ENCODE measurements at places on chromosomes 6 and 20.

GRCh38 chr6:167397712-167398111 is 72.8 kb downstream of the TTLL2 start:
- no peak for DNase-seq

DNA sequence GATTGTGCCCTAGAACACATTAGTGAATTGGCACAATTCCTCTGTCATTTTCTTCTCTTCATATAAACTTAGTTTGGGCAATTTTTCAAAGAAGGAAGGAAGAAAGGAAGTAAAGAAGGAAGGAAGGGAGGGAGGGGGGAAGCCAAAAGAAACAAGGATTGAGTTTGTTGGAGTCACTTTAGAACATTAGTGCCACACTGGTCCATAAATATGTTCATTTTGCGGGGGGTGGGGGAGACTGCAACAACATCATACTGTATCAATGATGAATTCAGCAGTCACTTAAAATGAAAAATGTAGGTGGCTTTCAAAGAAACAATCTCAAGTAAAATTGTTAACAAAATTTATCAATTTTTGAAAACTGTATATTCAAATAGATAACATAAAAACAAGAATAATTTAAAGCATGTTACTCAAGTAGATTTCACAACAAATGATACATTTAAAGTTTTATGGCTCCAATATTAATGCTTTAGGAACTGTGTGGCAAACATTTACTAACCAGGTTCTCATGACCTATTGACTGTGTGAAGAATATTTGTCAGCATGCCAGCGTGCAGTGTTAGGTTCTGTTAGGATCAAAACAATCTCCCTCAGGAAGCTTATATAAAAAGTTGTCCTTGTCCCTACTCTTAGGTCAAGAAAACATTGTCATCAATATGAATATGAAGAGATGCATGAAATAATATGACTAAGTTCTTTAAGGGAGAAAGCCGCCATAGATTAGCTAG is 208.1 kb upstream of the AGPAT4 start:
- DNase-seq = no peak

GRCh38 chr20:61161726-61162390 is 90.2 kb upstream of the CDH4 start:
- DNase-seq = no peak

- no peak for DNase-seq
Measured at GRCh38 chr6:17178754-17179529, 77.1 kb downstream of the STMND1 start.

DNA sequence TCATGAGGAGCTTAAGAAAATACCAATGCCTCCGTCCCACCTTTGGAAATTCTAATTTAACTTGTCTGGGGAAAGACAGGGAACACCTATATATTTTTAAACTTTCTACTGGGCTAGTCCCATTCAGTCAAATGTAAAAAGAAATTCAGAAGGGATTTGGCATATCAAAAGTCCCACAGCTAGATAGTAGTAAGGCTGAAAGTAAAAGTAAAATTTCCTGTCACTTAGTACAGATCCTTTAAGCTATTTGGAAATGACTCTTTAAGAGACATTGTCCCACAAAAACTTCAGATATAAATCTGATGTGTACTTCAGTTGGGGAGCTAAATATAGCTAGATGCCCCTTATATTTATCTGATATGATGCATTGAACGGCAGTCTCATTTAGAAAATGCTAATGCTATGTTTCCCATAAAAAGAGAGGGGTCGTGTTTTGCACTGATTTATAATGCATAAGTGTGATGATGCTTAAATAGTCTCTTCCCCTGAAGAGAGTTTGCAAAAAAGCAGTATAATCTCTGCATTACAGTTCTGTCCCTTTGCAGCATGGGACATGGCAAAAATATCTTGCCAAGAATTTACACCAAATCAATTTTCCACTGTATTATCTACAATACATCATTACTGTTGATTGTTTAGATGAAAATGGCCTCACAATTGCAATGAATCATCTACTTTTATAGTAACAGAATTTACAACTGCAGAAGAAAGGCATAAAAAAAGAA is 860.8 kb upstream of the MAP3K7 start:
- DNase-seq = no peak

DNA sequence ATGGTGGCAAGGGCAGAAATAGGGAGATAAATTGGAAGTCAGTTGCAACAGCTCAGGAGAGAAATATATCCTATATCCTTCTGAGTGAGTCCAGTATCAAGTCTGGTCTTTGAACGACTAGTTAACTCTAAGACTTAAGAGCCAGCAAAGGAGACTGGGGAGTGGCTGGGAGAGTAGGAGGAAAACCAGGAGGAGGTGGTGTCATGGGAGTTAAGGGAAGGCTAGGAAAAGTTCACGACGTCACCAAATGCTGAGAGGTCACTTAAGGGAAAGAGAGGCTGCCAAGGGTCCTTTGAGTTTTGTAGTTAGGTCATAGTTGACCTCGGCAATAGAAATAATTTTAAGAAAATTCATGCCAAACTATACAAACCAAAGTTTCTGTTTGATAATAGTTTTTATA is 25.1 kb downstream of the ACOT13 start:
- DNase-seq = no peak

DNA sequence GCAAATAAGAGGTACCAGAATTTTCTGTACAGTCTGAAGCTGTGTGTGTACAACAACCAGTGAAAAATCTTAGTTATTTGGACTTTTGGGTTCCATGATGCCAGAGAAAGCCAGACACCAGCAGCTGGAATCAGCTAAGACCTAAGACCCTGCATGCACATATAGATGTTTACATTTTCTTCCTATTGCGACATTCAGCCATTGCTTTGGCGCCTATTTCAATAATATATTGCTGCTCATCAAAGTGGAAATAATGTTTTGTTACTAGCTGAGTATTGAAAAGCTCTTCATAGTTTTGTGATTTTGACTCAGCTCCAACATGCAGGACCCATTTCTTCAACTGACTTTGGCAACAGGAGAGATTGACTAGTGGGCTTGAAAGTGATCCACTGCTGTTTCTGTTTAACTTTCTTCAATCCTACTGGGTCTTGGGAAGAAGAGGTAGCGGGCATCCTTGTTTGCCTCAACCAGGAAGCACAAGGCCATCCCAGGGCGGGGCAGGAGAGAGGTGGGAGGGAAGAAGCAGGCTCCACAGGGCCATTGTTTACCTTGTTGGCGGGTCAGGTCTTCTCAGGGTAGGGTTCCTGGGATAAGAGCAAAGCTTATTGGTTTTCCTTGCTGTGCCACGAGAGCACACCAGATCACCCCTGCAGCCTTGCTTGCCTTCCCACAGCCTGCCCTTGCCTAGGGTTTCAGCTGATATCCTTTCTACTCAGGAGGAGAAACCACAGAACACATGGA is 101.3 kb upstream of the ESR1 start:
- no peak for DNase-seq
